ENCODE measurements at places on chromosomes 1 and 21.

GRCh38 chr1:101613546-101613945, 376.7 kb downstream of the S1PR1 start:
- DNase-seq: no peak

DNA sequence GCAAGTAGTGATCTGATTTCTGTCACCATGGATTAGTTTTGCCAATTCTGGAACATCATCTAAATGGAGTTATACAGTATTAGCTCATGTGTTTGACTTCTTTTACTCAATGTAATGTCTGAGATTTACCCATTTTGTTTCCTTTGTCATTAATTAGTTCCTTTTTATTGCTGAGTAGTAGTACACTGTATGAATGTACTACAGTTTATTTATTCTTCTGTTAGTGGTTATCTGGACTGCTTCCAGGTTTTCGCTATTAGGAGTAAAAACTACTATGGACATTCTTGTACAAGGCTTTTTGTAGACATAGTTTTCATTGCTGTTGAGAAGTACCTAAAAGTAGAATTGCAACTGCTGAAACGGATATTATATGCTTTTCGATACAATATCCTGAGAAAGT, 14.1 kb downstream of the SUCO start:
- DNase-seq: no peak

DNA sequence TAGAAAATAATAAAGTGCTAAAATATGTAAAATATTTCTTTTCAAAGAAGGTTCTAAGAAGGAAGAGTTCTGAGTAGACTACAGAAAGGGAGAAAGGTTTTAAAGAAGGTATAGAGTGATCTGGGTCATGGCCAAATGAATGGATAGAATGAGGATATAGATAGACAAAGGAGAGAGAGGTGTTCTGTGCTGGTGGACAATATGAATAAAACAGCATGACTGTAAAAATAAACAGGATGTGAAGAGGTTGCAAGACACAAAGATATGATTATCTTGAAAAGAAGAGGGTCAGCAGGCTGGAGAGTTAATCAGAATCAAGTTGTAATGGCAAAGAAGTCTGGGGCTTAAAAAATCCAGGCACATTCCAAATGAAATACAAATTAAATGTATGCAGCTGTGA, 86.7 kb upstream of the GNG4 start:
- no peak for DNase-seq

GRCh38 chr1:6502000-6502891, 10.8 kb upstream of the PLEKHG5 start:
- no peak for DNase-seq

DNA sequence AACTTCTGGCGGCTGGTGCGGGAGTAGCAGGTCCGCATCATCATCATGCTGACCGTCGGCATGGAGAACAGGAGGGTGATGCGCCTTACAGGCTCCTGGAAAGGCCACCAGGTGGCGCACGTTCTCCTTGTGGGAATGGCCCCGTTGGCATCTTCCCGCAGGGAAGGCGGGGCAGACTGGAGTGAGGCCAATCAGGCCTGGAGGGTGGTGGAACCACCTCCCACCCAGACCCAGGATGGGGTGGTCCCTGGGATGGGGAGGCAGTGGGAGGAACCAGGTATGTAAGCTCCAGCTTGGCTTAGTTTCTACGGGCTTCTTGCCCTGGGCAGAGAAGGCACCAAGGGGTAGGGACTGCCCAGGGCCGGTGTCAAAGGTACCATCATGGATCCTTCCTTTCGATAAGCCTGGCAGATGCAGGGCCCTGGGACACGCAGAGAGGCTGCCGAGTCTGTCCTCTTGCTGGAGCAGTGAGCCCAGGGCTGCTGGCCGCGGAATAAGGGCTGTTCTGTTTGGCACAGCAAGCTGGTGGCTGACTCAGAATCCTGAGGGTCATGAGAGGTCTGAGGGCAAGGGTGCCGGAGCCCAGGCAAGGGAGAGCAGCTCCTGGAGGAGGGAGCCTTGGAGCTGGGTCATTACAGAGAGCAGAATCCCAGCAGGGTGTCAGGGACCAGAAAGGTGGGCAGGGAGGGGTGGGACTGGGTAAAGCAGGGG, 8.7 kb upstream of the LGR6 start:
- peak; percentile 89 for DNase-seq

DNA sequence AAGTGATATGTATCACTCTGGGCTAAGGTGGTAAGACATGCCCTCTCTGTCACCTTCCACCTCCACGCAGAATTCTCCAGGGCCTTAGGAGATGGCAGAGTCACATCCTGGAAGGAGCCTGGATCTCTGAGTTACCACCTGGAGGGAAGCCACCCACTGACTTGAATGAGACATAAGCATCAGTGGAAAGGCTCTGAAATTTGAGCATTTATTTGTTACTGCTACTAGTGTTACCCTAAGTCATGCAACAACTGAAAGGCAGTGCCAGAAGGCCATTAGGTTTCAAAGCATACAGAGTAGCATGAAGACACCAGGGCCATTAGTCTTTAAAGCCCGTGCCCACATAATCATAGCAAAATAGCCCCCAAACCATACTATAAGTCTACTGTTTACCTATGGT, 230.3 kb upstream of the IRF2BP2 start:
- DNase-seq: no peak
